ENCODE measurements at places on chromosomes 4 and X. TPM values are rescaled to one million over a fixed set of nuclear protein-coding genes. Genes with fewer than 3 reads are reported as not detected.

GRCh38 chr4:31291238-31291637 is 571.1 kb downstream of the PCDH7 start:
- no peak for DNase-seq

DNA sequence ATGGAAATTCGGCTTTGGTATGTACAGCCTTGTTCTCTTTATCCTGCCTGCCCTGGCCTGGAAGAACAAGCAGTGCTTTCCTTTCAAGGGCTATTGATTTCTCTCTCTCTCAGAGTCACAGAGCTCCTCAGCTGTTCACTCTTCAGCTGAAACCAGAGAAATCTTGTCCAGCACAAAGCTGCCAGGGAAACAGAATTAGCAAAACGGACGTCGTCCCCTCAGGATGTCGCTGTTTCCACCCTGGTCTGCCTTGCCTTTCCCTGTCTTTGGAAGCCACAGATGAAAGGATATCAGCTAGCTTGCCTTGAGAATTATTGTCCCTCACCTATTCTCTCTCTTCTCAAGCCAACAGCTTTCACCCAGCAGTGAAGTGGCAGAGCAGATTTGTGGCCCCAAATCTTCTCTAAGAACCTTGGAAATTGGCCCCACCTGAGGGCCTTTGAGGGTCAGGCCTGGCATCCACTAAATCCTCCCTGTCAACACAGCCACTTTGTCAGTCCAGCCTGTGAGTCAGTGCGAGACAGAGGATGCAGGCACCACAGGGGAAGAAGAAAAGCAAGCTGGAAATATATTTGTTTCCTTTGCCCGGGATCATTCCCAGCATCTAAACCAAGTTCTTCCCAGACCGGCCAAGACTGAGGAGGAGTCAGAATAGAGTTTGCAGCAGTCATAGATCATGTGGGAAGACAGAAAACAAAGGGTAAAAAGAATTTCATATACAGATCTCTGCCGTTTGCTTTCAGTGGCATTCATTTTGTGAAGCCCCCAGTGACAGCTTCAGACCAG is 63.8 kb upstream of the MTM1 start:
- DNase-seq = peak; percentile 34

GRCh38 chr4:189414021-189414420 is 526.7 kb upstream of the FRG1 start:
- no peak for DNase-seq

Gene SLC6A8
- 24.5 TPM for total RNA-seq

Gene PABPC1L2A
- not detected for total RNA-seq
